Left lobe of liver (tissue), 2 donors: ENCODE measurements at places on chromosomes 13 and 19.

DNA sequence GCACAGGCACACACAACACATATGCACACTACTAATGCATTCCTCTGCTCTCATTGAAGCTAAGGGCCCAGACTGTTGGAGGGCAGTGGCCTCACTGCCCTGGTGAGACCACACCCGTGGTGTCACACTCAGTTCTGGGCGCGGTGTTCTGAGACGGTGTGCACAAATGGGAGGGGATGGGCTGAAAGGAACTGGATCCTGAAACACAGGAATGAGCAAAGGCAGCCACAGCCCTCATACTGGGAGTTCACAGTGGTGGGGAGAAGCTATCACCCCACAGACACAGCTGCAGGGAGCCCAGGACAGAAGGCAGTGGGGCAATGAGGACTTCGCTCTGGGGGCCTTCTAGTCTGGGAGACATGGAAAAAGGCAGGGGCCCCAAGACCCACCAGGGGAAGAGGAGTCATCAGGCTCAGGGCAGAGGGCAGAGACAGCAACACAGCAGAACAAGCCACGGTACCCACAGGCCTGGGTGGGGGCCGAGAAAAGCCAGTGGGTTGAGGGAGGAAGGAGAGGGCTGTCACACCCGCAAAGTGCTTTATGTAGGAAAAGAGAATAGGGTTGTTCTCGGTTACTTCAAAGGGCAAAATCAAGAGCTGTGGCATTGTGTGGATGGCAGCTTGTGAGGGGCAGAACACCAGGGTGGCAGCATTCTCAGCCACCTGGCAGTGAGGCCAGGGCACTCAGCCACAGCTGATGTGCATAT, 75.4 kb upstream of the GPR183 start:
- no peak for DNase-seq

- peak; percentile 72 for DNase-seq
Measured at GRCh38 chr13:45280751-45281634, 60.0 kb downstream of the TPT1 start.

DNA sequence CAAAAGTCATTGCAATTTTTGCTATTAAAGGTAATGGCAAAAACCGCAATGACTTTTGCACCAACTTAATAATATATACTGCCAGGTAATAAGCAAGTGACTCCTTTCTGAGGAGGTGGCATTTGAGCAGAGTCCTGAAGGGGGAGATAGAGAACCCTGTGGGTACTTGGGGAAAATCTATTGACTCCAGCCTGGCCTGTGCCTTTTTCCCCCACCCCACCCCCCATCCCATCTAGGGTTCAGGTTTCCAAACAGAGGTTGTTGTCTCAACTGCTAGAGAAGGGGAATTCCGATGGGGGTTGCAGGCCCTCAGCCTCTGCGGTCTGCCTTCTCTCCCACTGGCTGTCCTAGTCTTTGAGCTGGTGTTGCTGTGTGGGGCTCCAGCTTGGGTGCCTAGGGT, 11.5 kb downstream of the S1PR2 start:
- DNase-seq: no peak

- DNase-seq: no peak
Measured at GRCh38 chr13:108911807-108912206, 282.4 kb downstream of the MYO16 start.

DNA sequence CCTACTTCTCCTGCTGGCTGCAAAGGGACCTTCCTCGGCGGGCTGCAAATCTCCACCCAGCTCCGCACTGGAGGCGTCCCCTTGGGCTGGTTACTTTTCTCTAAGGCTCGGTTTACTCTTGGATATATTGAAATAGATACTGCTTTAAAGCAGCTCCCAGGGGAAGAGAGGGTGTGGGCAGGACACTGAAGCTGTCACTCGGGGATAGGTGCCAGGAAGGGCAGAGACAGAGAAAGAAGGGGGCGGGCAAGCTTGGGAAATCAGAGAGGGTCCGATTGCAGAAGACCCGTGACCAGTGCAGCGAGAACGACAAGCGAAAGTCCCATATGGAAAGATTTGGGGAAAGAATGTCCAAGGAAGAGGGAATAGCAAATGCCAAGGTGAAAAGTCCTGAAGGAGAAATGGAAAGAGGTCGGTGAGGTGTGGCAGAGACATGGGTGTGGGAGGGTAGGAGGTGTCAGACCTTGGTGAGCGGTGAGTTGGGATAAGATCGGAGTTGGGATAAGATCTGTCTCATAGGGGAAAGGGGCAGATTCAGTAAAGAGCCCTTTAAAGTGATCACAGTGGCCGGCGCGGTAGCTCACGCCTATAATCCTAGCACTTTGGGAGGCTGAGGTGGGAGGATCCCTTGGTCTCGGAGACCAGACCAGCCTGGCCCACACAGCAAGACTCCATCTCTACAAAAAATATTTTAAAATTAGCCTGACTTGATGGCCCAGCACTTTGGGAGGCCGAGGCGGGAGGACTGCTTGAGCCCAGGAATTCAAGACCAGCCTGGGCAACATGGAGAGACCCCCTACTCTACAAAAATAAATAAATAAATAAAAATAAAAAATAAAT, 618 bp downstream of the THSD8 start:
- DNase-seq: no peak

- no peak for DNase-seq
Measured at GRCh38 chr13:41816057-41816456, 144.9 kb downstream of the VWA8 start.

DNA sequence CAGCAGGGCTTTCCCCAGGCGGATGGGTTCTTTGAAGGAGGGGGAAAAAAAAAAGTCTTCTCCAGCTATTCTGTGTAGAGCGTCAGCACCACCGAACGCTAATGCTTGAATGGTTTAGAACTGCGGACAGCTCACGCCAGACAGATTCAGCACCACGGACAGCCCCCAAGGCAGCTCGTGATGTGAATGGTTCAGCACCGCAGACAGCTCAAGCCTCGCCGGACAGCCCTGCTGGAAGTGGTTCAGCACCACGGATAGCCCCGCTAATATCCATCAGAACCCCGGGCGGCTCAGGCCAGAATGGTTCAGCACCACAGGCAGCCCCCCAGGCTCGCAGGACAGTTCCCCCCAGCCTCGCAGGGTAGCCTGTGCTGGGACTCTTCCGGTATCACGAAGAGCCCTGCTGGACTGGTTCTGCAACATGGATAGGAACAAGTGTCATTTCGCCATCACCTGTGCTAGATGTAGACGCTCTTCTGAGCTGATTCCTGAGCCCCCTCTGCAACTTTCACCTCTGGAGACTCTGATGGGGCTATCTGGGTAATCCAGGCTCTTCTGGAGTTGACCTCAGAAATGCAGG, 4.9 kb upstream of the SMIM17 start:
- DNase-seq: no peak
